ENCODE measurements at places on chromosomes 4 and X.

DNA sequence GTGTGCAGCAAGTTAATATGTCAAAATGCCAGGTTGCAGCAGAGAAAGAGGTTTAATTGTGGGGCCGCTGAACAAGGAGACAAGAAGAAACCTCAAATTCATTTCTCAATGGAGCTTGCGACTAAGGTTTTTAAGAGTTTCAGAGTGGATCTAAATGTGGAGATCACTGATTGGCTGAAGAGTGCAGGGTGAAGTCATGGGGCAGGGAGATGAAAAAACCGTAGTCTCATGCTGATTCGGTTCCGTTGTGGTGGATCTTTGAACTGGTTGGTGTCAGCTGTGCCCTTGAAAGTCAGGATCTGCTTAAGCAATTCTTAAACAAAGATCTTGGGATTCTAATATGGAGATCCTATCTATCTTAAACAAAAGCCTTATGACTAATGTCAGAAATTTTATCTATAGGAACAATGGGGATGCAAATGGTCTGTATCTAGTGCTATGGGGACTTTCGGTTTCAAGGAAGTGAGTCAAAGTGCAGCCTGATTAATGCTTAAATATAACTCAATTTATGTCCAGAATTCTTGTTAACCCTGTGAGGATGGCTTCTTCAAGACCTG lies 173.9 kb upstream of the CENPE start:
- DNase-seq: no peak

GRCh38 chrX:50103866-50104566 lies 96.8 kb downstream of the AKAP4 start:
- no peak for DNase-seq

- DNase-seq: no peak
Observed at GRCh38 chrX:134375691-134376090, 84.3 kb upstream of the HPRT1 start.

GRCh38 chrX:120459309-120459708 lies 9.8 kb downstream of the LAMP2 start:
- DNase-seq: no peak

- DNase-seq: no peak
Observed at GRCh38 chrX:19086102-19086772, 36.0 kb downstream of the ADGRG2 start.
